ENCODE measurements at places on chromosomes 3 and 15. TPM values are rescaled to one million over a fixed set of nuclear protein-coding genes. Genes with fewer than 3 reads are reported as not detected.

FAM81A gene
- total RNA-seq = 13.1 TPM

MNS1 gene
- total RNA-seq = 2.4 TPM

TTLL13 gene
- total RNA-seq = 0.09 TPM

PARP16 gene
- total RNA-seq = 12.7 TPM

LMAN1L gene
- total RNA-seq = not detected

Data from A549 treated with dexamethasone at 1 μM for 4 hours (cell line).